Epithelial cell of alveolus of lung (primary cell): ENCODE measurements at places on chromosomes 2 and 18. TPM values are rescaled to one million over a fixed set of nuclear protein-coding genes. Genes with fewer than 3 reads are reported as not detected.

Gene POMC
- total RNA-seq, result 0.24 and 5.6 TPM in 2 replicates

Gene CDK15
- total RNA-seq, result 0.24 and 0.91 TPM in 2 replicates

Gene GAD1
- not detected in 2 replicates for total RNA-seq

Gene BCL11A
- 2.5 and 5.4 TPM in 2 replicates for total RNA-seq

Gene CTLA4
- not detected in 2 replicates for total RNA-seq

Gene SULT1C4
- total RNA-seq, result 2.1 and 3.1 TPM in 2 replicates

Gene ASB18
- total RNA-seq, result not detected in 2 replicates

Gene UGT1A10
- total RNA-seq, result not detected in 2 replicates

Gene GYPC
- 93.2 and 195 TPM in 2 replicates for total RNA-seq

Gene DAPL1
- not detected in 2 replicates for total RNA-seq

Gene LINC00305
- total RNA-seq, result not detected in 2 replicates

Gene LONRF2
- total RNA-seq, result 0.13 TPM in 1 of 2 replicates, not detected in the other
